ENCODE measurements at places on chromosomes 5 and 9. TPM values are rescaled to one million over a fixed set of nuclear protein-coding genes. Genes with fewer than 3 reads are reported as not detected.

The CBY3 gene
- total RNA-seq = not detected

The SLC36A3 gene
- not detected for total RNA-seq

The PCDH12 gene
- total RNA-seq = 4.4 TPM

The GABBR2 gene
- not detected for total RNA-seq

The SPARC gene
- total RNA-seq = 103 TPM

The SPINK6 gene
- total RNA-seq = not detected

The SMAD5 gene
- 32.1 TPM for total RNA-seq

The GRIA1 gene
- not detected for total RNA-seq

The SLC6A7 gene
- total RNA-seq = not detected

The CNTFR gene
- 6.0 TPM for total RNA-seq

The LCN9 gene
- total RNA-seq = not detected

The N4BP3 gene
- 0.07 TPM for total RNA-seq

GRCh38 chr5:44640945-44641456, 167.7 kb upstream of the MRPS30 start:
- no peak for DNase-seq

GRCh38 chr5:112646139-112646936, 91.3 kb upstream of the APC start:
- DNase-seq = no peak

DNA sequence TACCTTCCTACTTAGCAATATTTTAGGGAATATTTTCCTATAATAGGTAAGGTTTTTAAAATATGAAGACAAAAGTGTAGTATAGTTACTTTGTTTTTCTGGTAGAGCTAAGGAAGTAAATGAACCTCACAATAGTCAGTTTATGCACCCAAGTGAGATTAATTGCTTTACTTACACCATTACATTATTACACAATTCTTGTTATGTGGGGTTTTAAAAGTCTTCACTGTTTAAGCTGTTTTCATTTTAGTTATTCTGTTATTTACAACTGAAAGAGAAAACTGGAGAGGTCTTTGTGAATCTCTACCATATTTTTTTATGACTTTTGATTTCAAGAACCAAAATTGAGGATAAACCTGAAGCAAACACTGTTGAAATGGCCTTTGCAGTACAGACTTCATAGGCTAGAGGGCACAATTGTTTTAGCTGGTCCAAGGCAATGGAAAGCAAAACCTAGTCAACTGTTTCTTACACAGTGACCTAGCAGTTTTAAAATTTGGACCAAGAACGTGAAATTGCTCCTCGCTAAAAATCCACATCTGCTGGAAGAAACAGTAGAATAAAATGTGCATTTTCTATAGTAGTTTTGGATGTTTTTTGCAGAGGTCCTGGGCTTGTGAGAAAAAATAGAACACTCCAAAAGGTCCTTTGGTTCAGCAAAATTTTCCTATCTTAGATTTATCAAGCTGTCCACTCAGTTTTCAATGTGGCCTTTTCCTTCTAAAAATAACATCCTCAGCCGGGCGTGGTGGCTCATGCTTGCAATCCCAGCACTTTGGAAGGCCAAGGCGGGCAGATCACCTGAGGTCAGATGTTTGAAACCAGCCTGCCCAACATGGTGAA, 66.4 kb upstream of the FER start:
- no peak for DNase-seq

DNA sequence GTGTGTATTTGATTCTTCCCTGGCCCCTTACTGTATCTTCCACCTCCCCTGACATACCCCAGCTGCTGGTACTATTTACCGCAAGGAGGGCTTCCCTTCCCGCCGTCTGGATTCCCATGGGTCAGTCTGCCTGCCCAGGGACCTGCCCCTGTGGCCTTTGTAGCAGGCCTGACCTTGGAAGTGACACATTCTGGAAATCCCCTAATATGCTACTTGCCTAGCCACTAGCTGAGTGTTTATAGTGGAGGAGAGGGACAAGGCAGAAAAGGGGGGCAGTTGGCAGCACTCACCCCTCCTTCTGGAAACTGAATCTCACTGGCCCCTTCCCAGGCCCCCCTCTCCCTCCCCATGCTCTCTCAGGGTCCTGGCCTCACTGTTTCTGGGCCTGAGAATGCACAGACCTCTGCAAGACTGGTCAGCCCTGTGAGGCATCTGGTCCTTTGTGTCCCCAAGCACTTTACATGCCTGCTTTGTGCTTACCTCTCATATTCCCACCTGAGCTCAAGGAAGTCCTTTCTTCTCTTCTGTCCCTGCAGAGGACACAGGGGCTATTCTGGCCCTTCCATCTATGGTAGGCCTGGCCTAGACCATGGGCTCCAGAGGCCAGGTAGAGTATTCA, 8.2 kb upstream of the CCL21 start:
- no peak for DNase-seq

DNA sequence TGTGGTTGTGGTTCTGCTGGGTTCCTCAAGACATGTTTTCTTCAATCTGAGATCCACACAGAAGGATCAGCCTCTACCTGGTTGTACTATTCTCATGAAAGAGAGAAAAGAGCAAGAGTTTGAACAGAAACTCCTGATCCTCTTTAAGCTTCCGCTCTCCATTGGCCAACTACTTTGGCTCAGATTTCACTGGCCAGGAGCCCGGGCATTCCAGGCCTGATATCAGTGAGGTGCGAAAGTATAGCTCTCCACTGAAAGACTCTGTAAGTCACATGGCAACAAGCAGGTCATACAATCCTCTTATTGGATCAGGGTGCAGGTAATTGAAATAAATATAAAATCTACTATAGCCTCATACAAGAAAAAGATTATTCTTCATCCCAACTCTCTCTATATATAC, 920.5 kb downstream of the TLE4 start:
- DNase-seq = no peak

DNA sequence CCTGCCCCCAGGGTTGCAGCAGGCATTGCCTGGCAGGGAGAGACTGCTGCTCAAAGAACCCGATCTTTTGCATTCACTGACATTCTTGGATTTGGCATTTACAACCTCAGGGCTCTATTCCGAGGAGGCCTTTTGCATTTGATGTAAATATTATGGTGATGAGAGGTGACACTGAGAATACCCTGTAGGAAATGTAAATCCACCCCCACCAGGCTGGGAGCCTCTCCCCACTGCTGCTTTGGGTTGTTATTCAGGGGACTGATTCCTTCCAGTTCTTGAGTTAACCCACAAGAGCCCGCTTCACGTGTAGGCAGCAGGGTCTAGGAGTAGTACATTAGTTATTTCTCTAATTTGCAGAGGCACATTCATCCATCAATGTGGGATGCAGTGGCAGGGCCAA, 55.5 kb upstream of the ARAP3 start:
- DNase-seq = no peak

GRCh38 chr9:37955781-37956422, 52.0 kb upstream of the SLC25A51 start:
- DNase-seq = no peak

GRCh38 chr5:34731435-34732232, 75.5 kb downstream of the RAI14 start:
- DNase-seq = peak; percentile 76

DNA sequence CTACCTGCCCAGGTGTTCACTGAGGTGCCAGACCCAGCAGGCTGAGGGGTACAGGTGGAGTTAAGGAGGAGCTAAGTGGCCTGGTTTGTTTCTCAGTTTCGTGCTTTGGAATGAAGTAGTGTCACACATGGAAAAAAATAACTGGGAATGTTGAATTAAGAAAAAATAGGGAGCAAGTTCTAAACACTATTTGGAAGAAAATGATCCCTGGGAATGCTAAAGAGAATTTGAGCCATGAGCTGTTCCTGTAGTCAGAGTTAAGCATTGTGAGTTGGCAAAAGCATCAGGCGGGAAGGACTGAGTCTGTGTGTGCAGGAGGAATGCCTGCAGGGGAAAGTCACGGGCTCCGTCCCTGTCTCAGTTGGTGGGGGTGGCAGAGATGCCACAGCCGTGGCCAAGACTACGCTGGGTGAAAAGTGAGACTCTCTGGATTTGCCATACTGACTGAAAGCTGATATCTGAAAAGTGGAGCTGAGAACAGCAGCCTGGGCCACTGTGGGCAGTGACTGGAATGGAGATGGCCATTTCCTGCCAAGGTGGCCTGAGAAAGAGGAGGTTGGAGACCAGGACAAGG, 37.0 kb downstream of the SYK start:
- no peak for DNase-seq

GRCh38 chr5:174303437-174304045, 258.0 kb downstream of the NSG2 start:
- DNase-seq = no peak

GRCh38 chr5:145124806-145125205, 710.3 kb downstream of the PRELID2 start:
- DNase-seq = no peak

DNA sequence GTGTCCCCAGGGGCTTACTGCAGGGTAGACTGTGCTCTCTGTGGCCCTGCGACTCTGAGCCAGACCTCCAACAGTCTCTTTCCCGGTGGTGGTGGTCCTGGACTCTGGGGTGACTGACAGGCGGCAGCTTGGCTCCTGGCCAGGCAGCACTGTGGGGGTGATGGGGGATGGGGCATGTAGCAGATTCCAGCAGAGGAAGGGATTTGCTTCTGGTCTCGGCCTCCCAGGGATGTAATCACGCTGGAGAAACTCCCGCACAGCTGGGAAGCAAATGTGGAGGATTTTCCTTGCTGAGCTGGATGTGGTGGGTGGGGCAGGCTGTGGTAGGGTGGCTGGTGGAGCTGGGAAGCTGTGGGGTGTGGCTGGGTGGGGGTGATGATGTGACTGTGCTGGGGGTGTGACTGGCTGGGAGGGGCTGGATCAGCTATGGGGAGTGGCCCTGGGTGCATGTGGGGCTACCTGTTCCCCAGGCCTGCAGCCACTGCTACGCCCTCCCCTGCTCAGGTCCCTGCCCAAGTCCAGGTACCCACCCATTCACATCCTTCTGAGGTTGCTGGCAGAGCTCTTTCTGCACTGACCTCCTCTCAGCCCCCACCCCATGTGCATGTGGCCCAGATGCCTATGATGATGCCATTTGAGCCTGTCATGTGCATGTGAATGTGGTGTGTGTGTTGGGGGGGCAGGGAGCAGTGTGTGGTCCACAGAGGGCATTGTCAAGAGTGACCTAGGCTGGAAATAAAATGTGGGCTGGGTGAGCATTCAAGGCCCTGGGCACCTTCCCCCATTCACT, 3.8 kb downstream of the NDST1 start:
- DNase-seq = no peak

- DNase-seq = no peak
These were observed 96.6 kb upstream of the ABCA1 start for GRCh38 chr9:105024529-105024928.

- DNase-seq = no peak
These were observed 231.1 kb upstream of the TBCA start for GRCh38 chr5:78007233-78007632.

DNA sequence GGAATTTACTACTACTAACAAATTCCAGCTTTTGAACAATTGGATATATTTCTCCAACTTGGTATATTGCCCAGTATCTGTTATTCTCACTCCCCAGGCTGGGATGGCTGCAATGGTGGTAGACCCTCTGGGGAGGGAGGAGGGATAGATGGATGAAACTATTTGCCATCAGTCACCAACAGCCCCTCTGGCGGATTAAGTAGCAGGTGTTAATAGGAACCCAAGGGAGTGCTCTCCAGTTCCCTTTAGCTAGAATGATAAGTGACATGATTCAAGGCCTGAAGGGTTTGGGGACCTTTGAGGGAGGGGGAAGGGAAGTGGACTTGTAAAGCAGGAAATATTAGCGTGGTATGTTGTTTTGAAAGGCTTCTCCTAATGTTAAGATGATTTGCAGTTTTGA, 824.0 kb upstream of the ARRDC3 start:
- no peak for DNase-seq

GRCh38 chr9:135978642-135979546, 17.7 kb upstream of the UBAC1 start:
- peak; percentile 17 for DNase-seq

GRCh38 chr5:133389066-133389590, 223.2 kb downstream of the FSTL4 start:
- no peak for DNase-seq

DNA sequence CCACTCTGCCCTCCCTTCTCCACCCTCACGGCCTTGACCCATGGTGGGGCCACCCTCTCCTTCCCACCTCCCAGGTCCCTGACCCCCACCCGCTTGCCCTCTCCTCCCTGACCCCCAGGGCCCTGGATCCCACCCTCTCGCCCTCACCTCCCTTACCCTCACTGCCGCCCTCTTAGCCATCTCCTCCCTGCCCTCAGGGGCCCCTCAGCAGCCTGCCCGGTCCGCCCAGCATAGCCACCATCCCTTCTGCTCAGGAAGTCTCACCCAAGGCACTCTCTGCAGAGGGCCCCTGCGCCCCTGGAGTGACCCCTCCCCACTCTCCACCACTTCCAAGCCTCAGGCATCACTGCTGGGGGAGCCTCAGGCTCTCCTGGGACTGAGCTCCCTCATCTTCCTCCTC, 66.3 kb downstream of the MRPL36 start:
- peak; percentile 34 for DNase-seq

- no peak for DNase-seq
These were observed 976.4 kb upstream of the CDH9 start for GRCh38 chr5:28014779-28015178.

DNA sequence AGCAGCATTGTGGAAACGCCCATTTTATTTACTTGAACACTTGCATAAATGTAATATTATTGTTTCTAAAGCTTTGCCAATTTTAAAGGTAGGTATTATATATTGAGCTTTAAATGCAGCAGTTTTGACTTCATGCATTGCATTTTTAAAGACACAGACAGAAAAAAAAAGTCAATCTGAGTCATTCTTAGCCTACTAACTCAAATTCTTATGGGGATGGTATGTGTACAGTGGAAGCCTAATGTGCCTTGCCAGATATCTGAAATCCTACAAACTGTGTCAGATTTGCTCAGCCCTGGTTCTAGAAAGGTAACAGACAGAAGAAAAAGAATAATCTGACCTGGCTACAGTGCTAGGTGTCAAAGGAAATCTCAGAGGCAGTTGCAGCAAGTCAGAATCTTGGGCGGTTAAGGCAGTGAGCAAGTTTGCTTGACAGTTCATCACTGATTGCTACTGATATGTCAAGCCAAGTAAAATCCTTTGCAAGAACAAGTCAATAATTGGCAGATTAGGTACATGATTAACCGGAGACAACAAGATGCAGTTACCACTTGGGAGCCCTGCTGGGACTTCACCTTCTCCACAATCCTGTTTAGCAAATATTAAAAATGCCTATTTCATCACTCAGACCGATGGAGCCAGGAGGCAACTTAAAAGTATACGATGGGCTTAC, 224.8 kb upstream of the WWC1 start:
- DNase-seq = no peak

- DNase-seq = no peak
These were observed 9.8 kb upstream of the NACC2 start for GRCh38 chr9:136104916-136105315.

Data from right lobe of liver (tissue), 6 donors.